GM19239 (cell line): ENCODE measurements at places on chromosomes 1 and 21.

DNA sequence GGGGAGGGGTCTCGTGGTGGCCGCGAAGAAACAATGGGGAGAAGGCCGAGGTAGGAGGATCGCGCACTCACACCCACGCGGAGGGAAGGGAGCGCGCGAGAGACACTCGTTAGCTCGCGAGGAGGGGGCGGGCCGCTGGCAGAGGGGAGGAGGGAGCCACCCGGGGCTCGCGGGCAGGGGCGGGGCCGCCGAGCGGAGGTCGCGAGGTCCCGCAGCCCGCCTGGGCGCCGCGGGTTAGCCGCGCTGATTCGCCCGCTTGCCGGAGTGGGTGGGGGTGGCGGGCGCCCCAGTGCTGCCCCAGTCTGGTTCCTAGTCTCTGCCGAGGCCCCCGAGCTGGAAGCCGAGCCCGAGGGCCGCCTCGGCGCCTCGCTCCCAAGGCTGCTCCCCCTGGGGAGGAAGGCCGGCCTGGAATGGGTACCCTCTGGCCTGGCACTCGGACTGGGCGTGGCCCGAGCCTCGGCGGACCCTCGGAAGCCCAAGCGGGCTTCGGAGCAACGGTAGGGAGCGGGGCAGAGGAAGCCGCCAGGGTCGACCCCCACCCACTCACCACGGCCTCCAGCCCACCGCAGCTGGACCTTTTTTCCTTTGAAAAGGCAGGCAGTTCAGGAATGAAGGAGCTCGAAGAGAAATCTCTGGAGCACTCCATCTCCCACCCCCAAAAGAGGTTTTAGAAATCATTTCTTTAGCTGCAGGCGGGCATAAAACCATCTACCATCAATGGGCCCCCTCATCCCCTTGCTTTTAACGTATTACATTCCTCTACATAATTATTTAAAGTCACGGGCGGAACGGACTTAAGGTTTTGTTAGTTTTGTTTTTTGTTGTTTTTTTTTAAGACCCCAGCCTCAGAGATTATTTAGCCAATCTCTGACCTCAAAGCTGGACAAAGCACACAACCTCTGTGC lies 722 bp upstream of the TUT4 start:
- peak; percentile 66 for DNase-seq

DNA sequence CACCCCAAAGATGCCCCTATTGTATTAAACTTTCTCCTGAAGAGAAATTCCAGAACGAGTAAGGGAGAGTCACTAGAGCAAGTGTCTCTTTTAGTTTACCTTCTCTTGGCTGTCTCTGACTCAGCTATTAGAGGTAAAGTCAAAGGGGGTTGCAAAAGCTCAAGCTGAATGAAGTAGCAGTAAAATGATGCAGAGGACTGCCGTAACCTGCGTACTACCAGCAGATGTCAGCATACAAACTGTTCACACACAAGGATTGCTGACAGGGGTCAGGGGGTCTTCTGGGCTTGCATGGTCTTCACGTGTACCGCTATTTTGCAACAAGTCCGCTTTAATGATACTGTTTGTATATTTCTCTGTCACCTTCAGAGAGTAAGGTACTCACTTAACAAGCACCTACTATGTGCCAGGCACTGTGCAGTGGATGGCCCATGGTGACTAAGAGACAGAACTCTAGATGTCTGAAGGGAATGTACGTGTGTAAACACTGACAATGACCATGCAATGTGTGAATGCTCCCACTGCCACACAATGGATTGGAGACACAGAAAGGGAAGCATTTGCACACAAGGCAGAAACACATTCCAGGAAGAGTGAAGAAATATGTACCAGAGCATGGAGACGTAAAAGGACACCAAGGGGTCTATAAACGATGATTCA lies 34.9 kb downstream of the CHML start:
- no peak for DNase-seq

DNA sequence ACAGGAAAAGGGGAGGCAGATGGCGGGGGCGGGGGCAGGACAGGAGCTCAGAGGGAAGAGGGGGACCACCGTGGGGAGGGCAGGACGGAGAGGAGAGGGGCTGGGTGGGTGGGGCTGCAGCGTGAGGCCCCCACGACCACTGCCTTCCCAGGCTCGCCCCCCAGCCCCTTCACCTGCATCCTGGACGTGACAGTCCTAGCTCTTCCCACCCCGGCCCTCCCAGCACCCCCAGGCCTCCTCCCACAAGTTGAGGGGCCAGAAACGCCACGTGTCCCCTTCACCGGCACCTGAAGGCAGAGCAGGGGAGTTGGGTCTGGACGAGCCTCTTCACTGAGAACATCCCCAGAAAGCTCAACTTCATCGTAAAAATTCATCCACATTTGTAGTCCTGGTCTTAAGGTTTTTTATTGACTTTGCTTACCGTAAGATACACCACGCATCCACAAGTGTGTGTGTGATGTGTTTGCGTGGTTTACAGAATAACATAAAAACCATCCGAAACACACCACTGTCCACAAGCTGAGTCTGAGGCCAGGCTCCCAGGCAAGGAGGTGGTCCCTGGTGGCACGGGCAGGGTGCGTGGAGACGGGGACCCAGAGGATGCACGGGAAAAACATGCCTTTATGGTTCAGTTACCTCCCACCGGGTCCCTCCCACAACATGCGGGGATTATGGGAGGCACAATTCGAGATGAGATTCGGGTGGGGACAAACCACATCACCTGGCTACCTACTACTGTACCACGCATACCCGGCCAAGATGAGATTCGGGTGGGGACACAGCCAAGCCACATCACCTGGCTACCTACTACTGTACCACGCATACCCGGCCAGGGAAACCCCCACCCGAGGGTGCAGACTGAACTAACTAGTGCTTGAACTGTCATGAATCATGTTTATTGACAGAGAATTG lies 13.9 kb upstream of the COL18A1 start:
- no peak for DNase-seq

DNA sequence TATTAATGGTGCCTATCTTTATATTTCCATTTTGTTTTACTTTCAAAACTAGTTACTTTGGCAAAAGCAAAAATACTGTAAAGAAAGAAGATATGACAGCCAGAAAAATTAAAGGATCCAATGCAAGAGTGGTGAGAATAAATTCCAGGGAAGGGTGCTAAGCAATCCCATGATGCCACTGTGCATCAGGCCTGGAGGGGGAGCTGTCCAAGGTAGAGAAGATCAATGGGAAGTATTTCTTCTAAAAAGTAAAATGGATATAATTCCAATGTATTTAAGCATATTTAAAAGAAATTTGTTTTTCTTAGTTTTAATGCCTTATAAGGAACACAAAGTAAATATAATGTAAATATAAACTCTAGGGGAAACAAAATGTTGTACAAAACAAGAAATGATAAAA lies 1382.2 kb upstream of the B3GALT2 start:
- no peak for DNase-seq

DNA sequence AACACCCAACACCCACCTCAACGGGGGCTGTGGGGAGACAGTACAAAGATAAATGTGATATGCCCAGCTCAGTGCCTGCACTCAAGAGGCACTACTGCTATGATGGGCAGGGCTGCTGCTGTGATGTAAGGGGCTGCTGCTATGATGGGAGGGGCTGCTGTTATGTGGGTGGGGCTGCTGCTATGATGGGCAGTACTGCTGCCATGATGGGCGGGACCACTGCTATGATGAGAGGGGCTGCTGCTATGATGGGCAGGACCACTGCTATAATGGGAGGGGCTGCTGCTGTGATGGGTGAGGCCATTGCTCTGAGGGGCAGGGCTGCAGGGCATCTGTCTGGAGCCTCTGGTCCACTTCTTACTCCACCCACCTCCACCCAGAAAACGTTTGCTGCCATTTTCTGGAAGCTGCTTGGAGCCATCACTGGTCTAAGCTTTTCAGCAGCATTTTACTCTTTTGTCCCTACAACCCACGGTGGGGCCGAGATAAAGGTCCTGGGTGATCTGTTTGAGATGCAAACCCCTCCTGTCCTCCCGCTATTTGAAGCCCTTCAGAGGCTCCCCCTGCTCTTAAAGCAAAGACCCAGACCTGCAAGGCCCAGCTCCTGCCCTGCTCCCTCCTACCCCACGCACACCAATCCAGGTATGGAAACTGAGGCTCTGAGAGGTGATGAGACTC lies 656.9 kb downstream of the PTPRU start:
- DNase-seq, result no peak

DNA sequence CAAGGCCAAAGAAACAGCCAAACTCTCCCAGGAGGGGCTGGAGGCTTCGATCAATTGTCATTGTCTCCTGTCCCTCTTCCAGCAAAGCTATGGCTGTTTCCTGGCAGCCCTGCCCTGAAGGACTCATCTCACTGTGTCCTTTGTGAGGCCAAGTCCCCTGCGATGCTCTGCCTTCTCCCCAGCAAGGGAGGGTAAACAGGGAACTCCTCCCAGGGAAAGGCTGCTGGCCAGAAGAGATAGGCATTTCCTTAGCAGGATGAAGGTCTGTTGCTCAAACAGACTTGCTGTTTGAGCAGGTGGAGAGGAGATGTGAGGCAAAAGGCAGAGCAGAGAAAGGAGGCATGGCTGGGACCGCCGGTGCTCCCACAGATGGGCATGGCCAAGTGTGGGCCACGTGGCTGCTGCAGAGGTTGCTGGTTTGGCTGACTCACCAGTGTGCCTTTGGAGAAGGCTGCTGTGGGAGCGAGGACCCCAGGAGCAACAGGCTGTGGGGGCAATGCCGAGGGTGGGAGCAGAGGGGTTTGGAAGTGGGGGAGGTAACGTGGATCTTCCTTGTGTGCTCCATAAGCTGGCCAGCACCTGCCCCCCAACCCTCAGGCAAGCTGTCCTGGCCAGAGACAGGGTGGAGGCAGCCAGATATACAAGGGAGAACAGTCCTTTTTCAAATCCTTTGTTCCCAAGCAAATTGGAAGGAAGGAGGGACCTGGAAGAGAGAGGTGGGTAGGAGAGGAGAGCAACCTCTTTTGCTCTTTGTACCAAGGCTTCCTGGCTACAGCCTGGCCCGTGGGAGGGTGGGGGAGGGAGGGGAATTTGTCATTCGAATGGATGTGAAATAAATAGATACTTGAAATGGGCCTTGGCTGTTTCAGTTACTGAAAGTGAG lies 449.8 kb downstream of the SIPA1L2 start:
- DNase-seq, result no peak

DNA sequence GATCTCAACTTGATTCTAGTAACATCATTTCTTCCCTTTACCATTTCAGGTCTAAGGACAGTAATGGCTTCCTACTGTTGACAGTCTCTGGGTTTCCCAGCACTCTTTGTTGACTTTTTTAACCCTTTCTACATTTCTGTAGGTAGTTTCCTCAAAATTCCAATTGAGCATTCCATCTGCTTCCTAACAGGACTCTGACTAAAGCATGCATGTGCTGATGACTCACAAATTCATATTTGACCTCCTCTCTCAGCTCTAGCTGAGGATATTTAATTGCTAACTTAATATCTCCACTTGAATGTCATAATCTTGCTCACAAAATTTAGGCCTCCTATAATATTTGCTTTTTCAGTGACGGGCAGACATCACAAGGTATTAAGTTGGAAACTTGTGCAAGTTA lies 93.3 kb upstream of the ZNHIT6 start:
- no peak for DNase-seq

DNA sequence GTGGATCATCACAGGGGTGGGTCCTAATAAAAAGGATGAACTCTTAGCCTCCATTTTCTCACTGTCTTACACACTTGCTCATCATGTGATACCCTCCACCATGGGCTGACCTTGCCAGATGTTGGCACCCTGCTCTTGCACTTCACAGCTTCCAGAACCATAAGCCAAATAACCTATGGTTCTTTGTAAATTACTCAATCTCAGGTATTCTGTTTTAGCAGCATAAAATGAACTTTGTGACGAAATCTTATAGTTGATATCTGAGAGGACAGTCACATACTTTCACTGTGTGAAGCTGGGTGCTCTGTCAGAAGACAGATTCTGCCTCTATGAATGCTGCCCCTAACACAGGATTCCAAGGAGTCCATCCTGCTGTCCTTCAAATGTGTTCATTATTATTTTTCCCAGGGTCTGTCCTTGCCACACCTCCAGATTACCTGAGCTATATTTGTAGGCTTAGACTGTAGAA lies 13.8 kb downstream of the DUSP10 start:
- no peak for DNase-seq
